ENCODE measurements at places on chromosomes 6 and 20.

DNA sequence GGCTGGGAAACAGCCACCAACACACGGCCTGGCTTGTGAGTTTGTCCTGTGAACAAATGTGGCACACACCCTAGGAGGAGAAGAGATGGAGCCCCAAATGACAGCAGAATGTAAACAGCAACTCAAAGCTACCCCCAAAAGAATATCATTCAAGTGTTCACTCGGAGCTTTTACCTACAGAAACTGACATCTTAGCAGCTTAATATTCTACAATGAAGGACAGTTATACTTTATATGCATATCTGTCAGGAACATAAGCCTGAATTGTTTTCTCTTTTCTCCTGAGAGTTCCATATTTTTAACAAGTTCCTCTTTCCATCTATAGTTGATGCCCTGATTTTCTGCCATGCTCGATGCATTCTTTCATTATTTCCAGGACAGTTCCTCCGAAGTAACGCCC, 566.0 kb upstream of the MAP3K7 start:
- DNase-seq: no peak

DNA sequence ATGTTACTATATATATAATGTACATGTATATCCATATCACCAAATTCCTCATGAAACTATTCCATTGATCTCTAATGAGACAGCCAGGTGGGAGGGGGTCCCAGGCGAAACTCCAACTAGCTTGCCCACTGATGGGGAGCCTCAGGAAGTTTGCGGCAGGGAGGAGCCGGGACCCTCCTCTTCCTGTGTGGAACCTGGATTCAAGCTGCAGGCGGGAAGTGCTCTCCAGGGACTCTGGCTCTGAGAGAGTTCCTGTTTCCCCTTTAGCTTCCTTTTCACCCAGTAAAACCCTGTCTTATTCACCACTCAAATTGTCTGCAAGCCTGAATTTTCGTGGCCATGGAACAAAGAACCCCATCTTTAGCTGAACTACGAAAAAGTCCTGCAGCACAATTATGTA, 152.2 kb downstream of the OPN5 start:
- no peak for DNase-seq

DNA sequence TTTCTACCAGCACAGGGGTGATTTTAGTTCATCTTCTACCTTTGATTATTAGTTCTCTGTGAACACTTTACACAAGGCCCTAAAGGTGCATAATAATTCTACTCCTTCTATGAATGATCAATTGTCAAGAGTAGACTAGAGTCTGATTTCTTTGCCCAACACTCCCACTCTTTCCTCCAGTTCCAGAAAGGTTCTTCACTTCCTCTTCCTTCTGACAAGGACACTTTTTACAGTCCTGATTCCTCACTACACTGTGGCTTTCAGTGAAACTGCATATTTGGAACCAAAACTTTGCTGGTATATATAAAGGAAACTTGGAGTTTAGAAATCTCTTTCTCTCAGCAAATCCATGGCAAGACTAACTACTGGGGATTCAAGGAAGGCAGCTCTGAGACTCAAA, 10.6 kb upstream of the RSPO3 start:
- no peak for DNase-seq

DNA sequence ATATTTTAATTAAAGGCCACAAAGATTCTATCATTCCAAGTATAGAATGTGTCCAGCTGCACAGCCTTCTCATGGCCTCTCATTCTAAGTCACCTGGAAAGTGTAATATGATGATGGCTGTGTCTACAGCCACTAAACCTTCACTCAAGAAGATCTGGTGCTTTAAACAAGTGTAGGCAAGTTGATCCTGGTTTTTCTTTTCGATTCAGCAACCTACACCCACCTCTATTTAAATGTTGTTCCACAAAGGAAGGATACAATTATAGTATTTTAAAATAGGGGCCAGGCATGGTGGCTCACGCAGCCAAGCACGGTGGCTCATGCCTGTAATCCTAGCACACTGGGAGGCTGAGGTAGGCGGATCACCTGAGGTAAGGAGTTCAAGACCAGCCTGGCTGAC, 25.5 kb upstream of the DST start:
- no peak for DNase-seq

DNA sequence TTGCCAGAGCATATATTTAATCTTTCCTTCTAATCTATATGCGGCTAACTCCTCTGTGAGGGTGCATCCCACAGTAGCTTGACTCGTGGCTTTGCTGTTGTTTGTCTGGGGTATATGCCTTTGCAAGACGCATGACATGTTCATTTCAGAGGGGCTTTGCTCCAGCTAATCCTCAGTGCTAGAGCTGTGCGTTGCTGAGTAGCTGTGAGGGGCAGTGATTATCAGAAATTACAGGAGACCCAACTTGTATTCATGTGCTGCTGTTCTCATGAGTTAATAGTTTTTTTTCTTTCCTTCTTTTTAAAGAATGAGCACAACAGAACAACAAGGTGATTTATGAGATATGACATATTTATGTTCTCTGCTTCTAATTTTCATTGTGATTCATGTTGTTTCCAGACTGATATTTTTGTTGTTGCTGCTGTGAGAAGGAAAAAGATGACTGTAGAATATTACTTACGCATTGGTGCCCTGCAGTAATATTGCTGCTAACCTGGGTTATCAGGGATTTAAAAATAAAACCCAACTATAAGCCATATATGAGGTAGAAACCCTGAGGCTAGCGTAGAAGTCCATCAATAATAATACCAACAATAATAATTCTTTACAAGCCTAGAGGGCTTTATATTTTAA, 168.3 kb downstream of the KLHL32 start:
- no peak for DNase-seq

GRCh38 chr6:119110601-119111548, 32.4 kb upstream of the FAM184A start:
- DNase-seq: peak; percentile 35

DNA sequence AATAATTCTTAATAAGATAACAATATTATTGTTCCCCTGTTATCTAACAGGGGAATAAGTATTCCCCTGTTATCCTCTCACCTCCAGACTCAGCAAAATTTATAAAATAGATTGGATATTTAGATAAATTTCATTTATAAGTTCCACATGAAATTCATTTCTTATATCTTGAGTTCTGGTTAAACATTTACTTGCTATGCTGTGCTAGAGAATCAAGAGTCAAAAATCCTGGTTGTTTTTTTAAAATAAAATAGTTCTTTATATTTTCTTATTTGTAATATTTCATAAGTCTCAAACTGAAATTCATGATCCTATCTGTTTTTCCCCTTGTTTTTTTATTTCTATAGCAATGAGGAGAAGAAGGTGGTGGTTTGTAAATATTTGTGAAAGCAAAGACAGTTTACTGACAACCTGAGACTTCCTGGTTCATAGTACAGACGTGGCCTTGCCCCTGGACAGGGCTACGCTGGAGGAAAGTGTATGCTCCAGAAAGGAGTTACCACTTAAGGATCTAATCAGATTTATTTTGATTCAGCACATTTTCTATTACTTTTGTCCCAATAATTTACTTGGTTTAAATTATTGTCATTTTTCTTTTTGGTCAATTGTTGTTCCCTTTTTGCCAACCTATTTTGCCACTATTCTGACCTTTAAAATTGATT, 37.8 kb upstream of the MARCKS start:
- DNase-seq: no peak

- no peak for DNase-seq
These were observed 5.8 kb upstream of the ATXN1 start for GRCh38 chr6:16766836-16767745.

- DNase-seq: no peak
These were observed 52.0 kb upstream of the TFB1M start for GRCh38 chr6:155366325-155366724.

DNA sequence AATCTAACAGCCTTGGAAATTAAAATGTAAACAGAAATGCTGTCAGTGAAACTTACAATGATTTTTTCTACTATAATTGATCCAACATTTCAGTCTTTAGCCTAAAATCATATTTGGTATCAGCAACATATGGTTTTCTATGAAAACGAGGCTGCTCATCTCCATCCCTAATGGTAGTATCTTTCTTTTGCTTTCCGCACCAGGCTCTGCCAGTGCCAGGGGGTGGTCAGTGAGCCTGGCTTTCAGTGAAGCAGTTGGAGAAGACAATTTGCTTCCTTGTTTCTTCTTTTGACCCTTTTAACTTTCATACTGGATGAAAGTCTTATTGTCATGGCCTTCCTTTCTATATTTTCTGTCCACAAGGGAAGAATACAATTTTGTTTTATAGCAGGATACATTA, 258.4 kb downstream of the ARID1B start:
- no peak for DNase-seq

GRCh38 chr6:122322824-122323223, 76.6 kb upstream of the HSF2 start:
- no peak for DNase-seq

DNA sequence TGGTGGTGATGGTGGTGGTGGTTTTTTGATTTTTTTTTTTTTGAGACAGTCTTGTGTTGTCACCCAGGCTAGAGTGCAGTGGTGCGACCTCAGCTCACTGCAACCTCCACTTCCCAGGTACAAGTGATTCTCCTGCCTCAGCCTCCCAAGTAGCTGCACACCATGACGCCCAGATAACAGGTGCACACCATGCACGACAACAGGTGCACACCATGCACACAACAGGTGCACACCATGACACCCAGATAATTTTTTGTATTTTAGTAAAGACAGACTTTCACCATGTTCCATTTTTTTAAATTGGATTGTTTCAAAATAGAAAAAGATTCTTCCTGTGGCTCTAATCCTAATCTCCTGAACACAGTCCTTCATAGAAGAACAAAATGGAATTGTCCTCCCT, 257.9 kb downstream of the ALDH8A1 start:
- no peak for DNase-seq

GRCh38 chr20:60000271-60001042, 42.2 kb downstream of the CDH26 start:
- DNase-seq: no peak

- no peak for DNase-seq
These were observed at the start of gene CRYBG1 for GRCh38 chr6:106360410-106360988. CRYBG1 (plus strand) TSS chr6:106360717; CDS start chr6:106360909, 192 bp downstream.

DNA sequence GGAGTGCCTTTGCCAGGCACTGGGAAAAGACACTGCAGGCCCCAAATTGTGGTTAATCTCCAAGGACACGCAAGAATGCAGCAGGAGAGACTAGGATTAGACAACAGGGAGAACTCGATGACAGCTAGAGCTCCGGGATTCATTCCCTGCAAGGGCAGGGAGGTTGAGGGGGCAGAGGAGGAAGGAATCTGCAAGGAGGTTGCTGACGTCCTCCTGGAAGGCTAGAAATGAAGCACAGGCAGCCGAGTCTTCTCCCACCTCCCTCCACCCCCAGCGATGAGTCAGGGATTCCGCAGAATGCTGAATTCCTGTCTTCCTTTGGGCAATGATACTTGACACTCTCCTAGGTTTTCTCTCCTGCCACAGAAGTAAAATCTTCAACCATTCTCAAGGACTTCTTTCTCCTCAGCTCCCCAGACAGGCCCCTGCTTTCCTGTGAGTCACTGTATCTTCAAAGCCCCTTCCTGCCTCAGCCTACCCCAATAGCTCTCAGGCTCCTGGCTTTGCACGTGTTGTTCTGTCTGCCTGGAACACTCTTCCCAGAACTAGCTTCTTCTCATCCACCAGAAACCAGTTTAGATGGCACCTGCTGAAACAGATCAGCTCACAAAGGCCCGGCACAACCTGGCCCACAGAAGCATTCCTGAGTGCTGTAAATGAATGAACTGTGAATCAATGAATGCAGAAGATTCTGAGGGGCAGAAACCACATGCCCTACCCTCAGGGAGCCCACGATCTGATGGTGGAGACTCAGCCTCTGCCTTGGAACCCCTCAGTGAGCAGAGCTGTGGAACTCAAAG, 85.6 kb downstream of the MRPL14 start:
- DNase-seq: peak; percentile 96

GRCh38 chr6:28587746-28588075, 62.0 kb downstream of the GPX5 start:
- no peak for DNase-seq

DNA sequence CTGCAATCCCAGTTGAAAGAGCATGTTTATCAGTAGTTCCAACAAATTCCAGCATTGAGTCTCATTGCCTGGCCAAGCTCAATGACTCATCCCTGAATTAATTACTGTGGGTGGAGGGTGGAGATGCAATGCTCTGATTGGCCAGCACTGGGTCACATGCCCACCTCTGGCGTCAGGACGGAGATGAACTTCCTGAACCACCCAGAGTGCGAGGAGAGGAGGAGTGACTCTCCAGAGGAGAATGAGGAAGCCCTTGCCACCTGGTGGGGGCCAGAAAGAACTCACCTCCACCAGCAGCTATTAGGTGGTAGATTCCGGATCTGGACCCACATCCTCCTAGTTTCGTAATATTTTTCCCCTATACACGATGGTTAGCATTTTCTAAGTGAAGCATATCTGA, 283.9 kb downstream of the TBC1D7 start:
- DNase-seq: no peak

GRCh38 chr6:17226786-17227233, 54.4 kb upstream of the RBM24 start:
- no peak for DNase-seq

DNA sequence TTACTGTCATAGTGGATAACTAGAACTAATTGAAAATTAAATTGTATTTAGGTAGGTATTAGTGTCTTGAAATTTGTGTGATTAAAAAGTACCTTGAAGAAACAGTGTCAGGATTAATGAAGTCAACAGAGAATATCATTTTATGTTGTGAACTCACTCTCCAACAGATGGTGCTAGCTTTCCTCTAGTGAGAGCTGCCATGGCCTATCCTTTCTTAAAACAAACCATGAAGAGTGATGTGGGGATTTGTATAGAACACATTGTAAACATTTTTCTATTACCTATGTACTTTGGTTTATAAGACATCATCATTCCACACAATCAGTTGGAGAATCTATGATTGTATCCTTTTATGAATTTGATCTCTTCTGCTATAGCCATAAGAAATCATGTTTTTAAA, 4.8 kb upstream of the SRSF12 start:
- DNase-seq: no peak

GRCh38 chr20:49669601-49670189, 44.0 kb downstream of the B4GALT5 start:
- DNase-seq: no peak

GRCh38 chr6:1622220-1622850, 12.6 kb downstream of the FOXC1 start:
- no peak for DNase-seq

DNA sequence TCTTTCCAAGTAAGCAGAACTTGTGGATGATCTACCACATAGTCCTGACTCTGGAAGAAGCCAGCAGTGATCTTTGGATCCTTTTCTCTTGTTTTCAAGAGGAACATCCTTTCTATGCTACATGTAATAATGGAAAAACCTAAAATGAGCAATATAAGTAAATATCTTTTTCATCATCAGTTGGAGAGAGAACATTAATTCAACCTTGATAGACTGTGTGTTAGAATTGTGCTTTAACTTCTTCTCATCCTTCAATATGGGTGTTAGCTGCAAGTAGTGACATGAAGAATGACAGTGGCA, 65.6 kb upstream of the IFNGR1 start:
- no peak for DNase-seq

DNA sequence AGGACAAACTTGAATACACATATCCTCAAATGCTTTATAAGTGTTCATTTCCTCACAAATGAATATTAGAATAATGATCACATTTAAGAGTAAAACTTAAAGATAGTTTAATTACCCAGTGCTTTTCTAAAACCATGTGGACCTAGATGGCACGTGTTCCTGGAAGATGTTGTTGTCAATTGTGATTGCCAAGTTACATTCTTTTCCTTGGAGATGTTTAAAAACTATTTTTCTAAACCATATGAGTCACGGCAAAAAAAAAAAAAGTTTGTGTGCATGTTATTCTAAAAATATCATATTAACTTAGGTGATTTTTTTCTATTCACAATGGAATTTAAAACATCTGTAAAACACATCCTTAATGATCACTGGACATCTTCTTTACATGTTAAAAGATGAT, 51.1 kb downstream of the RCAN2 start:
- DNase-seq: peak; percentile 41

All from stromal cell of bone marrow (primary cell).